ENCODE measurements at places on chromosomes 1 and 21.

DNA sequence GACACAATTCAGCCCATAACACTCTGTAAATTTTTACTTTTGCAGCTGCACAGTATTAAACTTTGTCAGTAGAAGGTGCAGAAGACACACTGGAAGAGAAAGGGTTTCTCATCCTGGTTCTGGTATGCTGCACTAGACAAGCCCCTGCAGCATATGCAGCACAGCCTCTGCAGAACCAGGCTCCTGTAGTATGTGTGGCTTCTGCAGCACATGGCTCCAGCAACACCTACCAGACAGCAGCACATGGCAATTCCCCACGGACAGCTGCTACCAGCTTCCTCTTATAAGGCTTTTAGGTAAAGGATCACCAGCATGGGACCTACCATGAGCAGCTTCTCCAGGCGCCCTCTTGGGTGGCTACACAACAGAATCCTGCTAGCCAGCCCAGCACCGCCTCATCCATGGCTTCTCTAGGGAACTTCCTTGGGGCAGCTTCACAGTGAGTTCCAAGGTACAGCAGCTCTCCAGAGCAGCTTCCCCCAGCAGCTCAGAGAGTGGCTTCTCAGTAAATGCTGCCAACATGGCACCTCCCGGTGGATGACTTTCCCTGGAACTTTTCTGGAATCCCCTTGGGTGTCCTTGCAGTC is 534.4 kb upstream of the CXADR start:
- no peak for DNase-seq

DNA sequence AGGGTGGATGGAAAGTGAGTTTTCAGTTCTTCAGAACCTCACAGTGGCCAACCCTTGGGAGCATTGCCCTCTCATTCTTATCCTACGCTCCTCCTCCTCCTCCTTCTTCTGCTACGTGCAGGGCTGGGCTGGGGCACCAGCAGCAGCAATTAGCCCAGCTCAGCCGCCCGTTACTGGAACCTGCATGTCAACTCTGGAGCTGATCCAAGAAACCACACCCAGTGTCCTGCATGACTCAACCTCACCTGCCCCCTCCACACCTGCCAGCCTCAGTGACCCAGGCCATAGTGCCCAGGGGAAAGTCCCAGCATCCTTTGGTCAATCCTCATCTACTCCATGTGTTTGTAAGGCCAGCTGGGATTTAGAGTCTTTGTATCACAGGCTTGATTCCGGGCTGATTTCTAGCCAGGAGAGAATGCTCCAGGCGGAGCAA is 12.6 kb downstream of the ELF3 start:
- peak; percentile 66 for DNase-seq

DNA sequence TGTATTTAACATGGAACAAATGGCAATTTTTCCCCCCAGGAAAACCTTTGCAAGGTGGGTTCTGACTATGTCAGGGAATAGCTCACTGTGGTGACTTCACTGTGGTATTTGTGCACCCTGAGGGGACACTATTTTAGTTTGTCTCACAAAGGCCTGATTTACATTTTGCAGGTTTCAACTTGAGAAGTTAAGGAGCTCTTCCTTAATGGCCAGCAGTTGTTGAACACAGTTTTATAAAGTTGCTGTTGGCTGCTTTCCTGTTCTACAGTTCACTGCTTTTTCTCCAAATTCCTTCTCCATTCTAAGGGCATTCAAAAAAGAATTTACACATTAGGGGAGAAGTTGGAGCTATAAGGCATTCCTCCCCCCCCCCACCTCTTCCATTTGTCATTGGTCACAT is 4.6 kb downstream of the LAMC1 start:
- DNase-seq: no peak

GRCh38 chr1:184283999-184284398 is 102.8 kb upstream of the C1orf21 start:
- DNase-seq: no peak

DNA sequence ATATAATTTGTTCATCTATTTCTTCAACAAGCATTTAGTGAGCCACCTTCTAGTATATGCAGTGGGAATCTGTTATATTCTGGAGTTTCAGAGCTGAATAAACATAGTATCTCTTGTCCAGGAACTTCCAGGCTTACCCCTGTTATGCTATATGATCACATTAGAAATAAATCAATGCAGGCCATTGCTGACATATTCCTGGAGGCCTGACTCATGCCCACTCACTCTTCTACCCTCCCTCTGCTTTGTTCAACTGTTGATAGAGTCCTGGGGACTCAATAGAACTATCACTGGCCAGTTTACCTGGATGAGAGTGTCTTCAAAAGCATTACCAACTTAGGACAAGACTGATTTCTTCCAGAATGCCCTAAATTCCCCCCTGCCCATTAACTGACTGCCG is 29.3 kb upstream of the SRSF10 start:
- no peak for DNase-seq

GRCh38 chr1:59310549-59311250 is 13.8 kb downstream of the FGGY start:
- no peak for DNase-seq

GRCh38 chr1:196309386-196309785 is 298.9 kb downstream of the KCNT2 start:
- no peak for DNase-seq

GRCh38 chr21:39651206-39651605 is 38.5 kb downstream of the B3GALT5 start:
- DNase-seq: no peak

DNA sequence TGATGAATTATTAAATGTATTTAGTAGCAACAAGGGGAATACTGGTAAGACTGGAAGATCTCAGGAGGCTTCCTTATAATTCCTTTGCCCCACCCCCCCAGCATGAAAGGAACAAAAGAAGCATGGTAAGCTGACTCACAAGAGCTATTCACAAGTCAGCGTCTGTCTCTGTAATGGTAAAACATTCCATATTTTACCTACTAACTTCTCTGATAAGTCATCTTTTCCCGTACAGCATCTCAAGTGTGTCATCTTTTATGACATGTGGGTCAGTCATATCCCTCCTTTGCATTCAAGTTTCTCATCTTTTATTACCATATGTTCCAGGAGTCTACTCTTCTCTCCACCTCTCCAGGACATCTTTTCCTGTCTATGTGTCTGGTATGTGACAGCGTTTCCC is 241.3 kb downstream of the PLA2G4A start:
- DNase-seq: no peak

- no peak for DNase-seq
Observed at GRCh38 chr1:40258445-40258769, 371 bp downstream of the ZMPSTE24 start.

DNA sequence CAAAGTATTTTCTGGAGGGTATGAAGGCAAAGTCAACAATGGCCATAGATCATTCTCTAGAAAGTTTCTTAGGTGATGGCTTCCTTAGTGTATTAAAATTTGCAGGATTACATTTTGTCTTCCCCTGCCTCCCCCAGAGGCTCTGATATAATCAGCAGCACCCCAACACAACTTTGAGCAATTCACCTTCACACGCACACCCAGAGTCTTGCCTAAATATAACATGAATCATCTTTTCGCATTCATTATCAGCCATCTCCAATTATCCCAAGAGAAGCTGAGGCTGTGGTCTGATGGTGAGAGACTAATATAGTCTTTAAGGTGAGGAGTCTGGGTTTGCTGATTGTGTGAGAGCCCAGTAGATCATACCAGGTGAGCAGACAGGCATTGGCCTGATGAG is 343.0 kb downstream of the RRAGC start:
- no peak for DNase-seq

DNA sequence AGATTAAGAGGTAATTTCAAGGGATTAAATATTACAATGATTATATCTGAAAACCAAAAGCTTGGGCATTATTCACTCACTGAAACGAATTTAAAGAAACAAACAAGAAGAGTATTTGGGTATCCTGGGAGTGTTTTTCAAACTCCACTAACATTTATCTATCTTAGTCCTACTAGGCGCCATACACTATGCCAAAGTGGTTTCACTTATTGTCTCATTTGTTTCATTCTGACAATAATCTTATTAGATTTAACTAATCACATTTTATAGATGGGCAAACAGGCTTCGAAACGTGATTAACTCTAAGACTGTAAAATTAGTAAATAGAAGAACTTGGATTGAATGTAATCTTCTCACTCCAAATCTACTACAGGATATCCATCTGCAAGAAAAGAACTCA is 25.4 kb downstream of the ASH1L start:
- DNase-seq: no peak

GRCh38 chr1:76802094-76802493 is 65.2 kb upstream of the ST6GALNAC5 start:
- no peak for DNase-seq

GRCh38 chr1:109611308-109611990 is 8.0 kb downstream of the GNAT2 start:
- DNase-seq: no peak

DNA sequence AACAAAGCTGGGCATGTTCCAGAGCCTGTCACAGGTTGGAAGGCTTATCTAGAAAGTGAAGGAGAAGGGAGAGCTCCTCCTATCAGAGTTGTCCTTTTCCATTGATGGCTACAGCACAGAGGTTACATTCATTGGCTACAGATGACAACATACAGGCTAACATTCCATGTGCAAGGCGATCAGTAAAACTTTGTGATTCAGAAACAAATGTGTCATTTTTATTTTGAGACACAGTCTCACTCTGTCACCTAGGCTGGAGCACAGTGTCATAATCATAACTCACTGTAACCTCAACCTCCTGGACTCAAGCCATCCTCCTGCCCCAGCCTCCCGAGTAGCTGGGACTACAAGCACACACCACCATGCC is 32.6 kb downstream of the TRIM67 start:
- no peak for DNase-seq

- no peak for DNase-seq
Observed at GRCh38 chr1:209431813-209432442, 151.6 kb upstream of the CAMK1G start.

- no peak for DNase-seq
Observed at GRCh38 chr1:87186346-87186745, 142.3 kb upstream of the LMO4 start.

DNA sequence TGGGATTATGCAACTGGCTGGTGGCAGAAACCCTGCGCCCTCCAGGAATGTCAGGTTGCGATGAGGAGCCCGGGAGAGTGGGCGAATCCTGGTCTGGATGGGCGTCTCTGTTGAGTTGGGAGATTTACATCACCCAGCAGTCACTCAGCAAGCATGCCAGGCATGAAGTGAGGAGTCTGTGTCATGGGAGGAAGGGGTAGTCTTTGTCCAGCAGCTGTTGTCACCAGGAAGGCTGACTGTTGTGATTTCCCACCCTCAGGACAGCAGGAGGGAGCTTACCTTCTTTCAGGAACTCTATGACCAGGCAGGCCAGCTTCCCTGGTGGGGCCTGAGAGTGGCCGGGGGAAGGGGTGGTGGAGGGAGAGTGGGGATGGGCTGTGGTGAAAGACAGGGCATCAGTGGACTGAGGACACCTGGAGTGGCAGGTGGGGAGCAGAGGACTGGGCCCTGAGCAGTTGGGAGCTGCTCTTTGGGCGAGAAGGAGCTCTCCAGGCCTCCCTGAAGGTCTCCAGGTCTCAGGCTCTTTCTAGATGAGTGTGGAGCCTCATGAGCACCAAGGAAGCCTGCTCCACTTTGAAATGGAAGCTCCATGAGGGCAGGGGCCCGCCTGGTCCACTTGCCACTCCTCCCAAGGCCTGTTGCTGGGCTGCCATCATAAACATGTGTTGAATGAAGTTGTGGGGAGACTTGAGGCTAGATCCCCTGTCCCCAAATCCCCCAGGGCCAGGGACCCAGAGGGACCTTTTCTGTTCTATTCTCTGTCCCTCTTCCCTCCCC is 21.3 kb upstream of the PKP1 start:
- no peak for DNase-seq

DNA sequence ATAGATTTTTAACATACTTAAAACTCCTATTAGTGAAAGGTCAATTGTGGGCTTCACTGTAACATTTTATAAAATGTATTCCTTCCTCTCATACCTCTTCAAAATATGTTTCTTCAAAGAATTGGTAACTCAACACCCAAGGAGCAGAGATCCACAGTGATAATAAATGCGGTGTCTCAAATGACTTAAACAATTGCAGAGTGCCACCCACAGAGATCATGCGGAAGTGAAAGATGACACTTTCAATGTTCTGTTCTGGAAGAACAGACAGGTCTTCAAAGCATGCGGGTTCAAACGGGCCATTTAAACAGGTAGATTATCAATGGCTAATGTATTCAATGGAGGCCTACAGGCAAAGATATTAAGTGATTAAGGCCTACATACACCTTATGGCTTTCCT is 157.0 kb upstream of the GREM2 start:
- DNase-seq: no peak

- no peak for DNase-seq
Observed at GRCh38 chr1:168433238-168433637, 110.6 kb downstream of the XCL2 start.

DNA sequence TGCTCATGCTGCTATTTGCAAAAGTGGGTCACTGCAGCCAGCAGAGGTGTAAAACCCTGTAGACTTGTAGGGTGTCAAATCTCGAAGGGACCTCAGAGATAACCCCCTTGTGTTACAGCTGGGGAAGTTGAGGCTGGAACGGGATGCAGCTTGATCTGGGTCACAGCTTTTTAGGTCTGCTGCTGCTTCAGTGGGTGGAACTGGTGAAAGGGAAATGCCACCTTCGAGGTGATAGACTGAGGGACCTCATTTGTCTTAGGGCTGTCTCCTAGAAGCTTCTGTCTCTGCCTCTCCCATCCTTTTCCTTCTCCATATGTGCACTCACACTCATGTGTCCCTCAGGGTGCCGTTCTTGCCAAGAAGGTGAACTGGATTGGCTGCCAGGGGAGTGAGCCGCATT is 35.4 kb downstream of the QSOX1 start:
- no peak for DNase-seq

DNA sequence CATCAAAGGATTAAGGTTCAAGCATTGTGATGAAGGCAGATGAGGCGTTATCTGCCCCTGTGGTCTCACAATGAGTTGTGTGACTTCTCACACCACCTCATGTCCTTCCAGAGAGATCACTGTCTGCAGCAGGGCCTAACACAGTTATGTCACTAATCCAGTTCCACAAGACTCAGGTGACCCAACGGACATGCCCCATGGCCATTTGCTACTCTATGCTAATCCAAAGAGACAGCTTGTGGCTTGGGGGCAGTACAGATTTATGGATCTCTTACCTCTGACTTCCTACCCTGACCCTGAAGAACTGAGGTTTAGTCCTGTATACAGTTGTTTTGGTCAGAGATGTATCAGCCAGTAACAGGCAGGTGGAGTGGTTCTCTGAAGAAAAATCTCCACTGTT is 147.1 kb downstream of the GLUL start:
- no peak for DNase-seq

DNA sequence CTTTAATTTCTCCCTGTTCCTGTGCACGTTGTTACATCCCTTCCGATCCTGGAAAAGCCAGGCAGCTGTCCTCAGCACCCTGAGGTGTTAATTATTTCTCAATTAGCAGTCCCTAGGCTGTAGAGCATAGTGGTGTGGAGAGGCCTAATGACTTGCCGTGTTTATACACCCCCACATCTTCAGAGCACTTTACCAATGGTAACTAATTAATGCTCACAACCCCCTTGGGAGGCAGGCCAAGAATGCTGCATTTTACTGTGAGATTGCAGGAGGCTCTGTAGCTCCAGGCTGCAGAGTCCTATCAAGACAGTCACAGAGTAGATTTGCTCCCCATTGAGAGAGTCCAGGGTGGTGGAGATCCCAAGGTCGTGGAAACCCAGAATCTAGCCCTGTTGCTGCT is 2.4 kb upstream of the PARS2 start:
- DNase-seq: no peak
